ENCODE measurements at places on chromosomes 5 and 9.

- peak; percentile 63 for DNase-seq
Measured at GRCh38 chr5:143023411-143024096, 253.4 kb downstream of the ARHGAP26 start.

DNA sequence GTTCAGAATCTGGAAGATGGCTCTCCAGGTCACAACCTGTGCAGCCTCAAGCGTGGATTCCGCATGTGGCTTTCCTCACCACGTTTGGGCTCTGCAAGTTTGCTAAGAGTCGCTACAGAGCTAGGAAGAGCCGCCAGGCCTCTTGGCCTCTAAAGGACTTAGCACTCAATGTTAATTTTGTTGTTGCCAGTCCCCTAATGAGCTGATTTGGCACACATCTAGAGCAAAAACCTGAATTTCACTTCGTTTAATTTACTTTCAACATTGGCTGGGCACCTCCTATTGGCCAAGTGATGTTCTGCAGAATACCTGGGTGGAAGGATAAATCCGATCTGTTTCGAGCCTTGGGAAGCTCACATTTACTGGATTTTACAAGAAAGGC lies 65.8 kb upstream of the UNC5A start:
- no peak for DNase-seq

DNA sequence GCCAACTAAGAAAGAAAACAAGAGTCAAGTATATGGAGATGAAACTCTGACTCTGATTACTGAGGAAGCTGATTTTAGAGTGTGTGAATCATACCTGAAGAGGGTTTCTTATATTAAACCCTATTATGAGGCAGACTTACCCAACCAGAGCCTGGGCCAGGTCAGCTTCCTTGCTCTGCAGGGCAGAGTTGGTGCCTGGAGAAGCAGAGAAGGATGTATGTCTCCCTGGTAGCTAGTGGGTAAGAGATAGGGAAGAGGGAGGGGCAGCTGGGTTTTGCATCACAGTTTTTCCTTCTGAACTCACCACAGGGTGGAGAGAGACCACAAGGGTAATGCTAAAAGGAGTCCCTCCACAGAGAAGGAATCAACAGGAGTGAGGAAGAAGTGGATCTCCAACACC lies 104.1 kb downstream of the CMYA5 start:
- DNase-seq = no peak

- peak; percentile 36 for DNase-seq
Measured at GRCh38 chr9:4144869-4145268, 155.0 kb downstream of the GLIS3 start.

GRCh38 chr5:14834584-14835550 lies 36.7 kb downstream of the ANKH start:
- peak; percentile 42 for DNase-seq

GRCh38 chr5:88999853-89000252 lies 116.9 kb upstream of the MEF2C start:
- no peak for DNase-seq

DNA sequence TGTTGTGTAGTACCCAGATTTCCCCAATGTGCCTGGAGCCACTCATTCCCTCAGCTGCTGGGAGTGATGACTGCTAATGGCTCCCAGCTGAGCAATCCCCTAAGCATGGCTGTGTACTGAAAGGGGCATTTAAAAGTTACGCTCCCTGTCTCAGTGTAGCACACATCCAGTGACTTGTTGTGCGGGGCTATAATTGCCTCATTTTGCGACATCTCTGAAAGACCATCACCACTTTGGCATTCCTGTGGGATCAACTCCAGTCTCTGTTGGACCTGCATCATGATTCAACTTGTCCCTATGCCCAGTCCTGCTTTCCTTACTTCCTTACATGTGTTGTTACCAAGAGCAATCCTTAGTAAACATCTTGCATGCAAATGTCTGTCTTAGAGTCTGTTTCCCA lies 201.2 kb upstream of the MPDZ start:
- DNase-seq = peak; percentile 70

DNA sequence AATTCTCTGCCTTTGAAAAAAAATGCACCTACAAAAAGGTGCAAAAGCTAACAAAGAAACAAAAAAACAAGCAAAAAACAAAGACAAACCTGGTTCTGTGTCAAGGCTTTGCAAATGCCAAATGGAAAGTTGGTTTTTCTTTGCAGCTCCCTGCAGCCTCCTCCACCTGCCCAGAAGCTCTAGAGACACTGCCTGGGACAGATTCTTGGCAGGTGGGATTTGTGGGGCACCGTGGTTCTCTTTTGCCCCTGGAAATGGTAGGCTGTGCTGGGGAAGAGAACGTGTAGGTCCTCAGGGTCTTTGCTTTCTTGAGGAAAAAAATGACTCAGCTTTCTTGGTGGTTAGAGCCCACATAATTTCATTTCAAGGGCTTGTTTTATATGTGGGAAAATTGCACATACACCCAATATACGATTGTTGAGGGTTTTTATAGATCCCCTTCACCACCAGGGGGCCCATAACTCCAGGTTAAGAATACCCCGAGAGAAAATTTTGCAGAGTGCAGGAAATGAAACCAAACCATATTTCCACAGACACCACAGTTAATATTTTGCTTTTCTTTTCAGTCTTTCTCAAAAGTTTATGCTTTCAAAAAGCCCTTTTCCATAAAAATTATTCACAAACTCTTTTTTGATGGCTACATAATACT lies 58.7 kb downstream of the NXNL2 start:
- DNase-seq = peak; percentile 85

- no peak for DNase-seq
Measured at GRCh38 chr5:5572976-5573797, 150.7 kb downstream of the ICE1 start.

DNA sequence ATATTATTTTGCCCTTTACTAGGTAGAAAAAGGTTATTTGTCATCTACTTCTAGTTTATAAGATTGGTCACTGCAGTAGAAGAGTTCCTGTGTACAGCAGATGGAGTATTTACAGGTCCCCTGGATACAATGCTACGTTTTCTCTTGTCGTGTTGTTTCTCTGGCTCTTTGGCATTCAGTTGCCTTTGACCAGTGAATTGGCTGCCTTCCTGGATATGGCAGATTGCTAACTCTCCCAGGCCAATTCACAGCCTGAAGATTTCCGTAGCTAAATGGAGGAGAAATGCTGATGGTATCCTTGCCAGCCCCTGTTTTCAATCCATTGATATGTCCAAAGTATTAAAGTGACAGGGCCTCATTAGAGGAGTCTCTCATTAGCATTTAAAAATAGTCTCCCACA lies 32.5 kb upstream of the GNAQ start:
- DNase-seq = peak; percentile 14

- DNase-seq = no peak
Measured at GRCh38 chr9:105282870-105283621, 38.6 kb downstream of the SLC44A1 start.

DNA sequence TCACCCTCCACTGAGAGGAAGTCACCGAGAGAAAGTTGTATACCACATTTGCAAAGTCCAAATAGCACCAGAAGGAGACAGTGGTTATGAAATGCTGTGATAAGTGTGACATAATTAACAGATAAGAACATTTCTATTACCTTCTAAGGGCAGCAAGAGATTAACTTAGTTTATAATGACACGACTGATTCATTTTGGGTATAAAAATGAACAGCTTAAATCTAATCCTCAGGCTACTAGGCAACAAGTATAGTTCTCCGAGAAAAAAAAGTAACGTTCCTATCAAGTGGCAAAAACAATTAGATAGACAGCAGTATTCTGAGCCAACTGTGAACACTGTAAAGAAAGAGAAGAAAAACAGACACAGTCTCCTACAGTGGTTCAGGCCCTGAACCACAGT lies 431.2 kb upstream of the GRAMD2B start:
- DNase-seq = no peak

- no peak for DNase-seq
Measured at GRCh38 chr9:20290257-20290656, 332.0 kb downstream of the MLLT3 start.

DNA sequence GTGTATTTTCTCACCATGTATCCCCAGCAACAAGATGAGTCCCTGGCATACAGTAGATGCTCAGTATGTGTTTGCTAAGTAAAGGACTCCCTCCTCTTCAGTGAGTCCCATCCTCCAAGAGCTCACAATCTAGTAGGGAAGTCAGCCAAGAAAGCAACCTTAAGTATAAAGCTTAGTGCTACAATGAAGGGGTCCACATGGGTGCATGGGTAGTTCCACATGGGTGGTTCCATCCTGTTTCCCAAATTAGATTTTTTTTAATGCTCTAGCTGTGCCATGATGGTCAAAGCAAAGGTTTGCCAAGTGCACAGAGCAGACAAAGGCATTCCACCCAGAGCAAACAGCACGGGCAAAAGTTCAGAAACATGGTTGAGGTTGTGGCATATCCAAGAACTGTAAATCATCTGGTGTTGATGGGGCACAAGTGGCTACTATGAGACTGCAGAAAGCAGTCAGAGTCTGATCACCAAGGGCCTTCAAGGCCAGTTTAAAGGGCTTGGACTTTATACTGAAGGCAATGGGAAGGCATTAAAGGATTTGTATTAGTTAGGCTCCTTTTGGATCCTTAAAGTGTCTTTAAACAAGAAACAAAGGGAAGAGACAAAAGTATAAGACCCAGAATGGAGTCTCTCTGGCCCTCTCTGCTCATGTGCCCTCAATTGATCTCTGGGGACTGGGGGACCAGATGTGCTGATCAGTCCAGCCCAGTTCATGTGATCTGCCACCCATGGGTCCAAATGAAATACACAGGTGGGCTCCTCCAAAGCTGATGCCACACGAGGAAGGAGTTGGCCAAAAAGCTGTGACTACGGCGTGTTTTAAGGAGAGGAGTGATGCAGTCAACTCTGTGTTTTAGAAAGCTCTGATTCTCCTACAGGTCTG lies 9.0 kb upstream of the CPLX2 start:
- DNase-seq = no peak

GRCh38 chr5:85320495-85320894 lies 935.8 kb upstream of the EDIL3 start:
- DNase-seq = no peak

GRCh38 chr5:167823405-167823804 lies 468.0 kb upstream of the WWC1 start:
- no peak for DNase-seq

DNA sequence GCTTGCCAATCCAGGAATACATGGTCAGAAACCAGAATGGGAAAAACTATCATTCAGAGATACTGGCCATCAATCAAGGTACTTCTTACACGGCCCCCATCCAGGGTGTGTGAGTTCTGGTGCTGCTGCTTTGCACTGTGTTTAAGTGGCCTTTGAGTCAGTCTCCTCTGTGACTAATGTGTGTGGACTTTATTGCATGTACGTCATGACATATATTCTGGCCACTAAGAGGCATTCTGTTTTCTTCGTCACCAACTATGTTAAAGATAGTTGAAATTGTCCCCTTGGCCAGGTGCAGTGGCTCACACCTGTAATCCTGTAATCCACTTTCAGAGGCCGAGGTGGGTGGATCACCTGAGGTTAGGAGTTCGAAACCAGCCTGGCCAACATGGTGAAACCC lies 8.5 kb downstream of the EXOSC3 start:
- DNase-seq = peak; percentile 67

DNA sequence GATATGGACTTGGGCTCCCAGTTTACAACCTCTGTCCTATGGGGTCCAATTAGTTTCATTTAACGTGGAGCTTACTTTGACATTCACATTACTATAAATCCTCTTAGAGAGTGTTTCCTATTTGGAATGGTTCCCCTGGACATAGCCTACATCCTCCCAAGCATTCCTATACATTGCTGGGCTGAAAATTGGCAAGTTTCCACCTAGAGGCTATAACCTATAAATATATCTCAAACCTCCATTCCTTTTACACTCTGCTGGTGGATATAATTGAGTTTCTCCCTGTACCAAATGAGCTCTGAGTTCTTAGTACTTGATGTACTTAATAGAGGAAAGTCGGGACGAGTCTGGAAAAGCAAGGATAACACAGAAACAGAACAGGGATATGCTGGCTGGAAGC lies 172.8 kb downstream of the ASTN2 start:
- DNase-seq = no peak

DNA sequence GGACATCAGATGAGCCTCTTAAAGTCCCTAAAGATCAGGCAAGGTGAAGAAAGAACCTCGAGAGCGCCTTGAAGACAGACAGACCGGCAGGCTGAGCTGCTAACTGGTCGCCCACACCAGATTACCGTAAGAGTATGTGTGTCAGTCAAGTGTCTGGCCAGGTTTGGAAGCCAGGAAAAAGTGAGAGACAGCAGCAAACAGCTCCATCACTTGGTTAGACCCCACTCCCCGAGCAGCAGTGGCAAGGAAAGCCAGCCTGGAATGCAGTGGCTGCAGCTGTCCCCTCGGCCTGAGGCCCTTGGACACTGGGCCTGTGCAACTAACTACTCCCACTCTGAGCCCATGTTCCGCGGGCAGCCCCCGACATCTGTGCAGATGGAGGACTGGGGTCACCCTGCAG lies 214.1 kb downstream of the DIRAS2 start:
- no peak for DNase-seq

GRCh38 chr5:93677359-93677891 lies 64.0 kb downstream of the POU5F2 start:
- DNase-seq = peak; percentile 82

DNA sequence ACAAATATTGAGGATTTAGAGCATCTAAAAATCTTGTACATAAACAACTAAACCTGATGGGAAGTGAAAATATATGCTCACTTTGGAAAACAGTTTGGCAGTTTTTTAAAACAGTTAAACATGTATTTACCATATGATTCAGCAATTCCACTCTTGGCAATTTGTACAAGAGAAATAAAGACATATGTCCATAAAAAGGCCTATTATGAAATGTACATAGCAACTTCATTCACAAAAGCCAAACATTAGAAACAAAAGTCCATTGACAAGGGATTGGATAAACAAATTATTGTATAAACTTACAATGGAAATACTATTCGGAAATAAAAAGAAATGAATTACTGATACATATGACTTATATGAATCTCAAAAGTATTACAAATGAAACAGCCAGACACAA lies 196.2 kb upstream of the SLC24A2 start:
- no peak for DNase-seq

- DNase-seq = no peak
Measured at GRCh38 chr5:2715856-2716255, 35.6 kb downstream of the IRX2 start.

DNA sequence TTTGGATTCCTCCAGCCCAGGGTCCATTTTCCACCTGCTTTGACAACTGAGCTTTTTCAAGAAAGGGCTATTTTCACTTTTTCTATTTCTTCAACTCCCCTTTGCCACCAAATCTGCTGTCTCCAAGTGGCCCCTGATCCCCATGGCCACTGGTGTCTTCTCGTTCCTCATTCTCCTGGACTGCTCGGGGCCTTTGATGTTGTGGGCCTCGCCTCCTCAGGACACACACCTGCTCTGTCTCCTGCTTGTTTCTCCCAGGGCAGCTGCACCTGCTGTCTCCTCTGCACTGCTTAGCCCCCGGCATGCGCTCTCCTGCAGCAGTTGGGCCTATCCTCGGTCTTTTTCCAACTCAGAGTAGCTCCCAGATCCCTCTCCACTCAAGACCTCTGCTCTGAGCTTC lies 16.3 kb upstream of the NANS start:
- no peak for DNase-seq
